ENCODE measurements at places on chromosomes 3 and 15. TPM values are rescaled to one million over a fixed set of nuclear protein-coding genes. Genes with fewer than 3 reads are reported as not detected.

The TGM4 gene
- not detected for total RNA-seq

DNA sequence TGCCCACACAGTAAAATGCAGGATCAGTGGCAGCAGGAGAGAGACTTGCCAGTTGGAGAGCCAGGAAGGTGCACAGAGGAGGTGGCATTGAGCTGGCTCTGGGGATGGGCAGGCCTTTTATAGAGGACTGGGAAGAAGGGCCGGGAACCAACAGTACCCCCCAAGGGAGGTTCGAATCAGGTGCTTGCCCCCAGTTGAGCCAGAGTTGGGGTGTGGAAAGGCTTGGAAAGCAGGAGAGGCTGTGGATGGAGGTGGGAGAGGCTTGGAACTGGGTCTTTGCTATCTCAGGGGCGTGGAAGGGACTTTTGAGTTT is 107.6 kb downstream of the KLF13 start:
- DNase-seq: no peak

- DNase-seq: no peak
Measured at GRCh38 chr3:67077656-67078055, 79.5 kb downstream of the KBTBD8 start.

The DNAH1 gene
- total RNA-seq: 16.6 TPM

Data from ureter (tissue), 1 donor.